NCI-H2029 (cell line): ENCODE measurements at places on chromosomes 6 and 20.

- DNase-seq, result no peak
Observed at GRCh38 chr6:4581468-4582385, 194.5 kb upstream of the CDYL start.

- no peak for DNase-seq
Observed at GRCh38 chr6:7895125-7895423, 15.5 kb downstream of the TXNDC5 start.

DNA sequence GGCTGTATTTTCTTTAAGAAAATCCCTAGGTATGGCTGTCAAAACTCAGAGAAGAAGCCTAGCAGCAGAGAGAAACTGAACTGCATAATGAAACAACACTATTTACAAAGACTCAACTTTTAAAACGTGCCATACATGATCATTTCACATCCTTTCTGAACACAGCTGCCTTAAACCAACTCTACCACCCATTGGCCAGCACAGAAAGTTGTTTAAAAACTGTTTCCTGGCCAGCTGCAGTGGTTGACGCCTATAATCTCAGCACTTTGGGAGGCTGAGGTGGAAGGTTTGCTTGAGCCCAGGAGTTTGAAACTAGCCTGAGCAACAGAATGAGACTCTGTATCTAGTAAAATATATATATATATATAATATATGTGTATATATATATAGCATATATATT lies 336.4 kb upstream of the SOX4 start:
- DNase-seq, result no peak

- no peak for DNase-seq
Observed at GRCh38 chr6:11527274-11527870, 10.2 kb upstream of the TMEM170B start.

- DNase-seq, result no peak
Observed at GRCh38 chr6:117397536-117398227, 28.1 kb downstream of the ROS1 start.

DNA sequence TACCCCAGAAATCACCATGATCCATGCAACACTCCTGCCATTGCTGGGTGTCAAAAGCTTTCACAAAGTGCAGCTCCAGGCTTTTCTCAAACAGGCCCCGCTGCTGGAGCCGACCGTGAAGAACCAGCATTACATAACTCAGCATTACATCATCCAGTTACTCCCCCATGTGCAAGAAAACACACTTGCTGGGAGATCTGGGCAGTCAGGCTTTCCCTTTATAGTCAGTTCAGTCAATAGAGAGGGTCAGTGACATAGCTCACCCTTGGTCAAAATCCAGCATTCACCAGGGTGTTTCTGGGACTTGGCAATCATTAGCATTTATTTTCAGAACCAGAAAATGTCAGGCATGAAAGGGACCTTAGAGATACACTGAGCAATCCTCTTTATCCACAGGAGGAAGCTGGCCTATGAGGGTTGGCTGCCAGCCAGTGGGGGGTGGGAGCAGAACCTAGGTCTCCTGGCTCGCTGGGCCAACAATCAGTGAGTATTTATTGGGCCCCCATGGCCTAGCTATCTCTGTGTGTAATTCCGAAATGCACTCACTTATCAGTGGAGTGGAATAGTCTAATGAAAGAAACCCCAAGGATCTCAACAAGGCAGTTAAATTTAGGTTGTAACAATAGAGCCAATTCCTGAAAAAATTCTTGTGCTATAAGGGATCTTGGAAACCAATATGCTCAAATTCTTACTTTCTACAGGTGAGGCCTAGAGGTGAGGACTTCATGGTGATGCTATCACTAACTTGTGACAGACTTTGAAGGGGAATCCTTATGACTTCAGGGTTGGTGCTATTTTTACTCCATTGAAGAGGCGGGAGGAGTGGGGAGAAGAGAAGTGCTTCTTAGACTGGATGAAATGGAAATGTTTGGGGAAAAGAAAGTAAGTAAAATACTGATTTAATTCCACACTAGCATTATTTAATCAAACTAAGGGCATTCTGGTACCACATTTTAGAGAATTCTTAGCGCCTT lies 54.6 kb downstream of the LYRM4 start:
- peak; percentile 69 for DNase-seq

DNA sequence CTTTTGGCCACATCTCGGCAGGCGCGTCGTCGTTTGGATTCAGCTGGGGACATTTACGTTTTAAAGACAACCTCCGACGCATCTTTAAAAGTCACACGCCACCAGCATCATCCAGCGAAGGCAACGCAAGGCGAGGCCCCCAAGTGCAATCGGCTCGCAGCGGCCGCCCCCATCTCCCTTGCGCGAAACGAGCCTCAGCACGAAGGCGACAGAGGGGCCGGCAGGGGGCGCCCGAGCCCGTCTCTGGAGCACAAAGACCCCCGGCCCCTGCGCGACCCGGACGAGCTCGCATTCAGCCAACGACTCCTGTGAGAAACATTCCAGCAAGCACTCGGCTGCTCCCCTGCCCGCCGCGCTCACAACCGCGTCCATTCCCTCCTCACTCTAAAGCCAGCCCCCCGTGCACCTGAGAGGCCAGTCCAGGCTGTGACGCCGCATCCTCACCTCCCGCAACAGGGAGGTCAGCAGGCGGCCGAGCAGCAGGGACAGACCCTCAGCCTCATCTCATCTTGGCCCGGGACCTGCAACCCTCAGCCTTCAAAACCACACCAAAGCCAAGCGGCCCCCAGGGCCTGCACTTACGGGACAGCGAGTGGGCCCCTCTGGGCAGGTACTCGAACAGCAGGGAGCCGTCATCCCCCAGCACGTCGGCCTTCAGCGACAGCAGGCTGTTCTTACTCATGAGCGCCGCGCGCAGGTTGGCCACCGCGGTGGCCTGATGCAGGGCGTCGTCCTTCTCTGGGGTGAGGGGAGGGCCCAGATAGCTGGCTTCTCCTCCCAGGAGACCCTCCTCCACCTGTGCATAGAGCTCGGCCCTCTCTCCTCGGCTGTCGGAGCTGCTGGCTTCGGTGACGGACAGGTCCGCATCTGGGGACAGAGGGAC lies 35.8 kb downstream of the SLC2A4RG start:
- DNase-seq, result no peak

GRCh38 chr6:132971676-132972075 lies 157.3 kb downstream of the RPS12 start:
- no peak for DNase-seq

- DNase-seq, result peak; percentile 52
Observed at GRCh38 chr6:135522965-135523692, 25.6 kb upstream of the AHI1 start.

GRCh38 chr6:140811642-140812041 lies 1321.1 kb upstream of the GJE1 start:
- DNase-seq, result no peak

- DNase-seq, result no peak
Observed at GRCh38 chr6:23656255-23657194, 469.5 kb upstream of the NRSN1 start.

DNA sequence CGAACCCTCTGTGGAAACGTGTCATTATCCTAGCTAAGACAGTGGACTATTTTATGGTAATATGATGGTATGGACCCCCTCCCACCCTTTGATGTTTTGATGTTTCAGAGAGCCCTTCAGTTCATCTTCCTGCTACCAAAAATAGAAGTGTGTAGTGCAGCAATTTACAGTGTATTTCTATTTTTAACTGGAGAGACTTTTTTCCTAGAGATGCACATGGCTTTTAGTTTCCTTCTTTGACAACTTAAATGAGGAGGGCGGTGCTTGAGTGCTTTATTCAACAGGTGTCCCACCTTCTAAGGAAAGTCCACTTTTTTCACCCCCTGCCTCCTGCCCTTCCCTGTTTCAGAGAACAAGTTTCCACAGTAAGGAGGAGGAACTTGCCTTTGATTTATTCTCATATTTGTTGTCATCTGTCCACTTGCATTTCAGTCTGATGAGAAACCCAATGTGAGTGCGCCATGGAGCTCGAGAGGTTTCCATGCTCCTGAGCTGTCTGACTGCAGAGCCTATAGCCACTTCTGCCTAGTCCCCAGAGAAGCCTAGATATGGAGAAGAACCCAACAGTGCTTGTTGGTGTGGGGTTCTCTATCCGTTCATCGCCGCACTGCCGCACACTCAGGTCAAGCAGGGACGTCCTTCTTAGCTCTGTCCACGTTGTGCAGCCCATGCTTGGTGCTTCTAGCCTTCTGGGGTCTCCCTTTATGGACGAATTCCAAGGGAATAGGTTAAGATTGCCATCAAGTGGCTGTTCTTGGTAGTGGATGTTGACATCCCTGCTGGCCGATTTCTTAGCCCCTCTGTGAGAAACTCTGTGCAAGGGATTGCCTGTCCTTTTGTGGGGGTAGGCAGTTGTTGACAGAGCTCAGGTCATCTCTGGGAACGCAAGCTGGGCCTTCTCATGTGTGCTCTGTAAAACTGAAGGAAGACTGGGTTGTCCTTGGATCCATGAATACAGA lies 144.2 kb downstream of the JARID2 start:
- peak; percentile 38 for DNase-seq

- no peak for DNase-seq
Observed at GRCh38 chr20:49466114-49466912, 16.2 kb downstream of the KCNB1 start.

DNA sequence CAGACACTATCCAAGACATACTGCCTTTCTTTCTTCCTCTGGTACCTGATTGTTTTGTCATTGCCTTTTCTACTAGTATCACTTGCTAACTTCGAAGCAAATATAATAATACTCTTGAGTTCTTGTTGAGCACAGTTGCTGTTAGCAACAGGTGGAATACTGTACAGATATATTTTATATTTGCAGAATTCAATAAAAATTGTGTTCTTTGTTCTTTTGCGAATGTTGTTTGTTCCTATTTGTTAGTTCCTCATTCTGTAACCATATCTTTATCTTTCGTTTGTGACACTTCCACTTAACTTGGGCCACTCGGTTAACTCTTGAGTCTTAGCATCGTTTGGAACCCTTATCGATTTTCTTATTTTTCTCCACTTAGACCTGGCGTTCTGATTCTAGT lies 868 bp downstream of the CYB5R4 start:
- DNase-seq, result no peak

DNA sequence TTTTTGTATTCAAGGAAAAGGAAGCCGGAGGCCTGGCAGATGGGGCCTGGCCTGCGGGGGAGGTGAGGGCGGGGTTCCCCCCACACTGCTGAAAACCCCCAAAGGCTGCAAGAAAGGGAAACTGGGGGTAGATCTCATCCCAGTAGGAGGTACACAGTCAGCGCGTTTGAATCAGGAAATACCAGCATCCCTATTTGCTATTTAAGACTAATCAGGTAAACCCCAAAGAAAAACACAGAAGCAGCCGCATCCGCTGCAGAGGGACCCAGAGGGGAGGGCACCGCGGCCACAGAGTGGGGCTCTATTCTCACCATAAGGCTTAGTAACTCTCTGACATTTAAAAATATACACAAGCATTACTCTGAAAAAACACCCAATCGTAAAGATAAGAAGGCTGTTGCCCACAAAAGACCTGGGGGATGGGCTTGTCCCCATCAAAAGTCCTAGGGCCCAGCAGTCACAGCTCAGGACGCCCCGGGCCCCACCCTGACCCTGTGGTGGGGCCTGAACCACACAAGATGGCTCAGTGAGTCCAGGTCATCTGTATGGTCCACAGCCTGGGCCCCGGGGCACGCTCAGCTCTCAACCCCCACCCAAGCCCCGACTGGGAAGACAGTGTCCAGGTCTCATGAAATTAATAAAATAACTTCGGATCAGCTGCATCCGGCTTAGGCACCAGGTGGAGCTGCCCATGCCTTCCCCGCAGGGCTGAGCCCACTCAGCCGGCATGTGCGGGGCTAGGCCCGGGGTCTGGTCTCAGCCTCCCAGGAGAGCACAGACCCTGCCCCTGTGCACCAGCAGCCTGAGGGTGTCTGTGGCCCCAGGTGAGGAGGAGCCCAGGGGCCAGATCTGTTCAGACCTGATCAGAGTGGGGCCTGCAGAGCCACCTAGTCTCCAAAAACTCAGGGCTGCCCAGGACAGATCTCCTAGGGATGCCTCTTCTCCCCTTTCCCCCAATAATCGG lies 31.0 kb downstream of the KCNQ2 start:
- no peak for DNase-seq

GRCh38 chr20:40652441-40652987 lies 36.5 kb downstream of the MAFB start:
- no peak for DNase-seq

- no peak for DNase-seq
Observed at GRCh38 chr6:12849809-12850198, 133.2 kb downstream of the PHACTR1 start.

DNA sequence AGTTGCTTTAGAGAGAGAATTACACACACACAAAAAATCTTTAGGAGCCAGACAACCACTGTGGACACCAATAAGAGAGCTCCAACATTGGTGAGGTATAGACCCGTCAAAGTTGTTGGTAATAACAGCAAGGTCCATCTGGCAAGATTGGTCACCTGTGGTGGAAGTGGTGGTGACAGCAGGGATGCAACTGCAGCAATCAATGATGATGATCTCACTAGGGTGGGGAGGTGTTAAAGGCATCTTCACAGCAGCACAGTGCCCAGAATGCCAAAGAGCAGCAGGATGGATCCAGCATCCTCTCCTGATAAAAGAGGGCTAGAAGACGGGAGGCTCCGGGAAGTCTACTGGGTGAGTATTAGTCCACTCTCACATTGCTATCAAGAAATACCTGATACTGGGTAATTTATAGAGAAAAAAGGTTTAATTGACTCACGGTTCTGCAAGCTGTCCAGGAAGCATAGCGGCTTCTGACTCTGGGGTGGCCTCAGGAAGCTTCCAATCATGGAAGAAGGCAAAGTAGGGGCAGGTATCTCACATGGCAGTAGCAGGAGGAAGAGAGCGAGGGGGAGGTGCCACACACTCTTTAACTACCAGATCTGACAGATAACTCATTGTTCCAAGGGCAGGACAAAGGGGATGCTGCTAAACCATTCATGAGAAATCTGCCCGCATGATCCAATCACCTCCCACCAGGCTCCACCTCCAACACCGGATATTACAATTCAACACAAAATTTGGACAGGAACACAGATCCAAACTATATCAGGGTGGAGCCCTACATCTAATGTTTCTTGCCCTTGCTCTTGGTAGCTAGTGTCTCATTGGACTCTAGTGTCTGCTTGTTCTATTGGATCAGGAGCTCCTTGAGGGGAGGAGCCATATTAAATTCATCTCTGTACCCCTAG lies 48.9 kb downstream of the KLHL31 start:
- DNase-seq, result no peak

DNA sequence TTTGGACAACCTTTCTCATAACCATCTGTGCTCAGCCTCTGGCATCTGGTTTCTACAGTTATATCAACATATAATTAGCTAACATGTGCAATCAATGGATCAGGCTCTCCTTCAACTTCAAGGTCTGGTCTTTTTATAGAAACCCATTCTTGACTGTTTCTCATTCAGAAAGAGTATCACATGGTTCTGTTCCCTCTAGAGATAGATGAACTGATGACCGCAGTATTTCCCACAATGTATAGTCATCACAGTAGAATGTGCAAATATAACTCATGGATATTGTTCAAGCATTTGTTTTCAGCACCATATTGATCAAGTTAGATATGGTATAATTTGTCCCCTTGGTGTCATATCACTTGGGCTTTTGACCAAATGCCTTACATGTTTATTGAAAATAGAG lies 656.2 kb downstream of the FRK start:
- no peak for DNase-seq

- no peak for DNase-seq
Observed at GRCh38 chr20:56760610-56761009, 131.5 kb downstream of the TFAP2C start.

DNA sequence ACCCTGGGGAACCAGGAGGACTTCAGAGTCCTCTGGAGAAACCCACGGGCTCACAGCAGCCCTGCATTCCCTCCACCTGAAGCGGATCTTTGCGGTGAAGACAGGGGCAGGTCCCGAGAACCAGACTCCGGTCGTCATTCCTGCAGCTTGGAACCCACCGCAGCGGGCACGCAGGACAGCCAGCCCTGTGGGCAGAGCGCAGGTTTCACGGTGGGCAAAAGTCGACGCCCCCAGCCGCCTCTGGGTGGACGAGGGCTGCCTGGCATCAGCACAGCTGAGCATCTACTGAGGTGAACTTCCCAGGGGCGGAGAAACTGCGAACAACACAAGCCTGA lies 118.3 kb downstream of the PSMB1 start:
- DNase-seq, result no peak
